NCI-H510A (cell line): ENCODE measurements at places on chromosomes 4 and X.

- DNase-seq: no peak
Measured at GRCh38 chr4:107625391-107625902, 94.6 kb downstream of the PAPSS1 start.

DNA sequence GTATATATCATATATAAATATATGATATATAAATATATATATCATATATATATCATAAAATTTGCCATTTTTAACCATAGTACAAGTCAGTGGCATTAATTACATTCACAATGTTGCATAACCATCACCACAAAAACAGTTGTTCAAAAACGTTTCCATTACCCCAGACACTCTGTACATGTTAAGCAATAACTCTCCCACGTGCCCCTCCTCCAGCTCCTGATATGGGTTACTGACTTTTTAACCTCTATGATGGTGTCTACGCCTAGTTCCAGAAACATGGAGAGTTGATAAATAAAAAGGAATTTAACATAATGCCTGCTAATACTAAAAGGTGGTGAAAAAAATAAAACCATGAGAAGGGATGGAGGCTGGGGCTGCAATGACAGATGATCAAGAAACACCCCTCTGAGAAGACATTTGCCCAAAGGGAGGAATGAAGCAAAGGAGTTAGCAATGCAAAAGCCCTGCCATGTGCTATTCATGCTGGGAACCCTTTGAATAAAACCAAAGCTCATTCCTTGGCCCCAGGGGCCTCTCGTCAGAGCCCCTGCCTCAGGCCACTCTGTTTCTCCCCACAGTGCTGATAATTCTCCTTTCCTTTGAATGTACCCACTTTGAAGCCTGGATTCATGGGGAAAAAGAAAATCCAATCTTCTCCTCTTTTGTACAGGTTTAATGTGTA lies 144.3 kb downstream of the NWD2 start:
- no peak for DNase-seq

GRCh38 chr4:54929459-54929858 lies 195.9 kb downstream of the KDR start:
- peak; percentile 67 for DNase-seq

DNA sequence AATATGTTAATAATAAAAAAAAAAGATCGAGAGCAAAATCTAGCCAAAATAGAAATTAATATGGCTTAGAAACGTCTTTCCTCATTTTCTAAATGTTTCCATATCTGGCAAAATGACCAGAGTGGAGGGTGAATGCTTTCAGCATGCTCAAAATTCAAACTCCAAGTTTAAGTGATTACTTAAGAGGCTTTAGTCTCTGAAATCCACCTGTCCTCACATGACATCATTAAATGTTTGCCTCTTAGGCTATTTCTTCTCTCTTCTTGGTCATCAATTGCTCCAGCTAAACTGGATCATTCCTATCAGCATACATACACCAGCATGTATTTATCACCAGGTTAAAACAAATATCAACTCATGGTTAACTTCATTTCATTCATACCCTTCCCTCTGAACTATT lies 54.5 kb upstream of the ATXN3L start:
- DNase-seq: no peak

- DNase-seq: peak; percentile 11
Measured at GRCh38 chrX:20265726-20266681, 705 bp downstream of the RPS6KA3 start.
